ENCODE measurements at places on chromosomes 1 and 21.

DNA sequence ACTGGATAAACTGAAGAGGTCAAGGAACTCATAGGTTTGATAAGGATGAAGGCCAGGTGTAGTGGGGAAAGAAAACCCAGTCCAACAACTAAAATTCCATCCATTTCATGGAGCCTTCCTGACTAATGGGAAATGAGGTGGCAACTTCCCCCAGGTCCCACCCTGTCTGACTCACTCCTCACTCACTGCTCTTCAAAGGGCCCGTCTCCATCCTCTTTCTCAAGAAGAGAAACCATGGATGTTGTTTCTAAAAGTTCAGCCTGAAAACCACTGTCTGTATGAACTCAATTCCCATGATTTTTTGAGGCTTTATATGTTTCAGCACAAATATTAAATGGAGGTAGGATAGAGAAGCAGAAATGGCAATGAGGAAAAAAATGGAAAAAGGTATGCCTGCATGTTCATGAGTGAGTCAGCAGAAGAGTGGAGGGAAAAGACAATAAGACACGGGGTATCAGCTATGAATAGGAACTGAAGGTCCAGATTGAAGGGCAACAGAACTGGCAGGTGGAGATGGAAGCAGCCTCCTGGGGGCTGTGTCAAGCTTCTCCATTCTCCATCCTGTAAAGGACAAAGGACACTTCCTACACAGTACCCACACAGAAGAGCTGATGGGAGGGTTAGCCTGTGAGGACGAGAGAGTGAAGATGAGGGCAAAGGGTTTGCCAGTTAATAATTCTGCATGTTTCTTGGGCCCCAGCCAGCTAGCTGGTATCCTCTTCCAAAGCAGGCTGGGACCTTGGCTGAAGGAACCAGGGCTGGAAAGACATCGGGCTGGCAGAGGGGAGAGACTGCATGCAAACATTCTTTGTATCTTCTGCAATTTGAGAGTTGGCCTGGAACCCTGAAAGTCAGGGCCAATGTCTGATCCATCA, 5.5 kb upstream of the ELOVL1 start:
- peak; percentile 65 for DNase-seq

- DNase-seq = no peak
These were observed 231.7 kb upstream of the AJAP1 start for GRCh38 chr1:4422504-4423289.

- no peak for DNase-seq
These were observed 31.2 kb downstream of the PLA2G4A start for GRCh38 chr1:186859995-186860394.

DNA sequence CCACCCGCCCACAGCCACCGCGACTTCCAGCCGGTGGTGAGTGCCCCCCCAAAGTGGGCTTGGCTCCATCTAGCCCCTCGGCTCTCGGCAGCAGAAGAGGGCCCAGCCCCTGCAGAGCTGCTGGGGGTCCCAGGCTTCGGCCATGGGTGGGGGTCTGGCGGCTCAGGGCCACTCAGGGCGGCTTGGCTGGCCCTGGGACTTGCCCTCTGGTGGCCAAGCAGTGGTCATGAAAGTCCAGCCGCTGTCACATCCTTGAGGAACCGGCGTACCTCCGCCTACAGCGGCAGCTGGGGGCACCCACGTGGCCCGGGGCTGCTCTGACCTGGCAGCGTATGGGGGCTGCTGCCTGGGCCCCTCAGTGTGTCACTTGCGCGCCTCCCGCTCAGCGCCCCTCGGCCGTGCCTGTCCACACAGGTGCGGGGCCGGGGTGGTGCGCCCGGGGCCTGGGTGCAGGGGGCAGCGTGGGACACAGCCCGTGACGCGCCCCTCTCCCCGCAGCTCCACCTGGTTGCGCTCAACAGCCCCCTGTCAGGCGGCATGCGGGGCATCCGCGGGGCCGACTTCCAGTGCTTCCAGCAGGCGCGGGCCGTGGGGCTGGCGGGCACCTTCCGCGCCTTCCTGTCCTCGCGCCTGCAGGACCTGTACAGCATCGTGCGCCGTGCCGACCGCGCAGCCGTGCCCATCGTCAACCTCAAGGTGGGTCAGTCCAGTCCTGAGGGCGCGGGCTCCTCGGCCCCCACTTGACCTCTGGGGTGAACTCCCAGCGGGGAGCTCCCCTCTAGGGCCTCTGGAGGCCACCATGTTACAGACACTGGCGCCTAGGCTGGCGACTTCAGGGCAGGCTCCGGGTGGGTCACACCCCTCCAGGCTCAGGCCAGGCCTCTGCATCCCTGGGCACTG, 32.4 kb downstream of the SLC19A1 start:
- no peak for DNase-seq

DNA sequence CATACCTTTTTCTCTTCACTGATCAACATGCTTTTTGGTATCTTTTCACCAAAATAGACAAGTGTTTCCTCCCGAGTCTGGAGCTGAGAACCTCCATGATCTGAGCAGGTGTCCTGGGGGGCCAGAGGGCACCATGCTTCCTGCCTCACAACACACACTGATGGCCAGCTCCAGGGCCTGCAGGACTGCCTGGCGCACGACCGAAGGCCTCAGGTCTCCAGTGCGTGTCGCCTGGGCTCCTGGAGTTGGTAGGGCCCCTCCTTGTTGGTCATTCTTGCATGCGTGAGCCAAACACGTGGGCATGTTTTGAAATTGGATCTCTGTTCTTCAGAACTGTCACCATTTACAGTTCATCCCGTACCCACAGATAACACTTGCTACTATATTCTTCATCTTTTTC, 64.4 kb downstream of the SLC37A1 start:
- DNase-seq = no peak

GRCh38 chr1:182084487-182085316, 23.2 kb upstream of the ZNF648 start:
- peak; percentile 34 for DNase-seq

DNA sequence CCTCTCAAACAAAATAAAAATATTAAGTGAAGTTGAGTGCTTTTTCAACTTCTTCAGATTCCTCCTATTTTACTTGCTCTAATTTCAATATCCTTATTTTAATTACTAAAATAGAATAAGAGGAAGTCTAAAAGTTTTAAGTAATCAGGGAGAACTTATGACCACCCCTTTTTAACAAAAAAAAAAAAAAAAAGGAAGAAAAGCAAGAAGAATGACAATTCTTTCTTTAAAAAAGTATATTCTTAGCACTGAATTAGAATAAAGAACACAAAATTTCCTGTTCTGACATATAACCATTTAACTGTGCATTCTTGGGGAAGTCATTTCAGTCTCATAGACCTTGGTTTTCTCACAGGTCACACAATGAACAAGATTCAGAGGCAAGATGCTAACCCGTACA, 46.8 kb downstream of the SAMSN1 start:
- no peak for DNase-seq

- peak; percentile 97 for DNase-seq
These were observed 110.8 kb downstream of the LACTBL1 start for GRCh38 chr1:22861764-22862440.

DNA sequence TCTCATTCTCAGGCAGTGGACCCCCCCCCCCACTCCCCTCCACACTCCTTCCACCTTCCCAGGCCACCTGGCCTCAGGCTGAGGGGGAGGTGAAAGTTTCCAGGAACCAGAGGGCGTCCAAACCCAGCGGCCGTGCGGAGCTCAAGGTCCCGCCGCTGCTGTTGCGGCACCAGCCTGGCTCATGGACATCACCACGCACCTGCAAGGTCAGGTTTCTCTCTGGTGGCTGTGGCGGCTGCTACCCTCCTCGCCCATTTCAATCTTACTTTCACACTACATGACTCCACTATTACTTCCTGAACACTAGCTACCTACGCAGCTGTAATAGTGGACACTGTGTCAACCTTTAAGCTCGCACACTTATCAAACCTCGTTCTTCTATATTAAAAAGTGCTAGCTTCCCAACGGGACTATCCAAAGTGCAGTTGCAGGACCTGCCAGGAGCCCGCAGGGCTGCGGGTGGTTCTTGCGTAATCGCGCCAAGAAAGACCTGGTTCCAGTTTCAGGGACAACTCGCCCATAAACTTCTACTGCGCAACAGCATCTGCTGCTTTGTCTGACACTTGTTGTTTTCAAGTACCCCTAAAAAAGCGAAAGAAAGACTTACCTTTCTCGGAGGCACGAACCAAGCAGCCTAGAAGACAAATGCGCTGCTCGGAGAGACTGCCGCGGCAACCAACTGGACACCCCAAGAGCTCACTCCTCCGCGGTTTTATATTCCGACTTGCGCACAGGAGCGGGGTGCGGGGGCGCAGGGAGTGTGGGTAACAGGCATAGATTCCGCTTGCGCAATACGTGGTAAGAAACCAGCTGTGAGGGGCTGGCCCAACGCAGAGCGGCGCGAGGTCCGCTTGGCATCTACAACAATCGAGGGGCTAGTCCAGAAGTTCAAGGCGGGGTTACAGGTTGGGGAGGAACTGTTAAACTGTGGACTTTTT, at the start of gene DIRAS3:
TSS of gene DIRAS3 (minus strand) at position 687 of the 938 bp plus-strand sequence. CDS start 3,330 bp downstream, outside the sequence.
- peak; percentile 81 for DNase-seq

DNA sequence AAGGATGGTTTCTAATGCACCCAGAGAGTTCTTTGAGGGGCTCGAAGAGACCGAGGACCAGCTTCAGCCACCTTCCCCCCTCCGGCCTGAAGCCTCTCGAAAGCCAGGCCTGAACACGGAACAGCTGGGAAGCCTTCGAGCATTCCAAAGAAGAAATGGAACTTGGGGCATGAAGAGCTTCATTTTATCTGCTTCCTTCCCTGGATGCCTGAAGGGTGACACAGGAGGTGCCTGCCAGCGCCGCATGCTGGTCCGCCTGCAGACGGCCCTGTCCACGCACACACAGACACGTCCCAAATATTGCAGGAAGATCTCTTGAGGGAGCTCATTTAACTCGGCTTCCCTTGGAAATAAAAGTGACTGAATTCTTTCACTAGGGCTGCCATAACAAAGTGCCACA, 73.7 kb downstream of the TOMM20 start:
- no peak for DNase-seq

- no peak for DNase-seq
These were observed 1.2 kb upstream of the MR1 start for GRCh38 chr1:181032535-181032934.

GRCh38 chr1:66294707-66295370, 239.1 kb upstream of the SGIP1 start:
- peak; percentile 79 for DNase-seq

GRCh38 chr1:89279011-89279466, 6.4 kb upstream of the GBP5 start:
- no peak for DNase-seq

GRCh38 chr1:236395230-236395946, 1.3 kb downstream of the EDARADD start:
- DNase-seq = no peak

GRCh38 chr1:215772151-215772550, 205.0 kb downstream of the KCTD3 start:
- DNase-seq = no peak

DNA sequence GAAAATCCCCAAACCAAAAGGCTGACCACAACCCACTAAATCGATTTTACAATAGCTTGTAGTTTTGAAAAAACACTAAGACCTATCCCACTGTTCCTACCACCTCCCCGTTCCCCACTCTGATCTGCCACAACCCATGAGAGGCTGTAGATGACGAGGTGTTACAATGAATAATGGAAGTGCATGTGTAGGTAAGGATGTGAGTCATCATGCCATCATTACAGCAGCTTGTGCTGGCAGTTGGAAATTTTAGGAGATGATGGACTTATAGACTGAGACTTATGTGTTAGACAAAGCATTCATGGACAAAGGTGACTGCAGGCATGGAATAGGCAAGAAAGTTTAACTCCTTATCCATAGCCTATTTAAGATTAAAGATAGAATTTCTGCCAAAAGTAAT, 184.7 kb upstream of the CACYBP start:
- peak; percentile 28 for DNase-seq

DNA sequence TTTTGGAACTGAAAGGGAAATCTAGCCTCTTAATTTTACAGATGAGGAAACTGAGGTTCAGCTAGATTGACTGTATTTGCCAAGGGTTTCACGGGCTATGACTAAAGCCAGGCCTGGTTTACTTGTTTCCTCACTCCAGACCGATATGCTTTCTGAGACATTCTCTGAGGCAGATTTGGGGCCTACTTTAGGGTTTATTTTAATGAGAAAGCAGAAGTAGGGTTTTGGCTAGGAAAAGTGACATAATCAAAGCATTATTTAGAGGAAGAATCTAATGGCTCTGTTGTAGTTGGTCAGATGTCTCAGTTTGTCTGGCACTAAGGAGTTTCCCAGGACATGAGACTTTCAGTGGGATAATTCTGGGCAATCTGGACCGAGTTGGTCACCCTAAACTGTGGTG, 1.5 kb upstream of the RPTN start:
- no peak for DNase-seq

DNA sequence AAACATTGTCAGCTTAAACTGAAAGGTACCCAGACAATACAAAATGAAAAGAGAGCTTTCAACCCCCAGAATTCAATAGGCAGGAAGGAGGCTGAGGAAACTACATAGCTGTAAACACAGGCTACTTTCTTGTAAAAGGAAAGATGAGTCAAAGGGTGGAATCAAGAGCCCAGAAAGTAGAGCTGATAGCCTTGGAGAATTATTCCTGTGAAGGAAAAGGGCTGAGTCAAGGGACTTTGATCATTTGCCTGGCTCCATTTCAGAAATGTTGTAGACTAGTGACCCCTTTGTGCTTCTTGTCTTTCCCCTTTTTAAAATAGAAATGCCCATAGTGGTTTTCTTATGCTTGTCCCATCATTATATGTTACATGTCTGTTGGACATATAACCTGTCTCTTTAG, 597.6 kb downstream of the ADGRL2 start:
- no peak for DNase-seq

DNA sequence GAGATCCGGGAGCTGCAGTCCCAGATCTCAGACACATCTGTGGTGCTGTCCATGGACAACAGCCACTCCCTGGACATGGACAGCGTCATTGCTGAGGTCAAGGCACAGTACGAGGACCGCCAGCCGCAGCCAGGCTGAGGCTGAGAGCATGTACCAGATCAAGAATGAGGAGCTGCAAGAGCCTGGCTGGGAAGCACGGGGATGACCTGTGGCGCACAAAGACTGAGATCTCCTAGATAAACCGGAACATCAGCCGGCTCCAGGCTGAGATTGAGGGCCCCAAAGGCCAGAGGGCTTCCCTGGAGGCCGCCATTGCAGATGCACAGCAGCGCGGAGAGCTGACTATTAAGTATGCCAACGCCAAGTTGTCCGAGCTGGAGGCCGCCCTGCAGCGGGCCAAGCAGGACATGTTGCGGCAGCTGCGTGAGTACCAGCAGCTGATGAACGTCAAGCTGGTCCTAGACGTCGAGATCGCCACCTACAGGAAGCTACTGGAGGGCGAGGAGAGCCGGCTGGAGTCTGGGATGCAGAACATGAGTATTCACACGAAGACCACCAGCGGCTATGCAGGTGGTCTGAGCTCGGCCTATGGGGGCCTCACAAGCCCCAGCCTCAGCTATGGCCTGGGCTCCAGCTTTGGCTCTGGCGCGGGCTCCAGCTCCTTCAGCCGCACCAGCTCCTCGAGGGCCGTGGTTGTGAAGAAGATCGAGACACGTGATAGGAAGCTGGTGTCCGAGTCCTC, 25.5 kb downstream of the ETV3L start:
- peak; percentile 69 for DNase-seq

- no peak for DNase-seq
These were observed 177.5 kb downstream of the COP1 start for GRCh38 chr1:176029609-176030008.

DNA sequence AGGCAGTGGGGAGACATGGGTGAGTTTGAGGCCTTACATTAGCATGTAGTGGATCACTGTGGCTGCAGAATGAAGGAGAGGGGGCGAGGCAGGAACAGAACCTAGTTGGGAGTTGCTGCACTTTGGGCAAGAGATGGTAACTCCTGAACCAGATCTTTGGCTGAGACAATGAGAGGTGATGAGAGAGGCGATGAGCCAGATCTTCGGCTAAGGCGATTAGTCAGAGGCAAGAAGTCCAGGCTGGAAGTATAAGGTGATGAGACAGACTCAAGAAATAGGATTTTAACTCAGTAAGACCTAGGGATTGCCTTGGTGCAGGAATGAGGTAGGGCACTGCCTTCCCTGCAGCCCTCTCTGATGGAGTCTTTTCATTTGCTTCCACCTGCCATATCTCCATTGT, 9.1 kb upstream of the ARTN start:
- no peak for DNase-seq

Data from amniotic epithelial cell (primary cell).